Activated CD8-positive, alpha-beta memory T cell treated with anti-CD3 and anti-CD28 coated beads for 48 hours (primary cell): ENCODE measurements at places on chromosomes 3 and 15.

DNA sequence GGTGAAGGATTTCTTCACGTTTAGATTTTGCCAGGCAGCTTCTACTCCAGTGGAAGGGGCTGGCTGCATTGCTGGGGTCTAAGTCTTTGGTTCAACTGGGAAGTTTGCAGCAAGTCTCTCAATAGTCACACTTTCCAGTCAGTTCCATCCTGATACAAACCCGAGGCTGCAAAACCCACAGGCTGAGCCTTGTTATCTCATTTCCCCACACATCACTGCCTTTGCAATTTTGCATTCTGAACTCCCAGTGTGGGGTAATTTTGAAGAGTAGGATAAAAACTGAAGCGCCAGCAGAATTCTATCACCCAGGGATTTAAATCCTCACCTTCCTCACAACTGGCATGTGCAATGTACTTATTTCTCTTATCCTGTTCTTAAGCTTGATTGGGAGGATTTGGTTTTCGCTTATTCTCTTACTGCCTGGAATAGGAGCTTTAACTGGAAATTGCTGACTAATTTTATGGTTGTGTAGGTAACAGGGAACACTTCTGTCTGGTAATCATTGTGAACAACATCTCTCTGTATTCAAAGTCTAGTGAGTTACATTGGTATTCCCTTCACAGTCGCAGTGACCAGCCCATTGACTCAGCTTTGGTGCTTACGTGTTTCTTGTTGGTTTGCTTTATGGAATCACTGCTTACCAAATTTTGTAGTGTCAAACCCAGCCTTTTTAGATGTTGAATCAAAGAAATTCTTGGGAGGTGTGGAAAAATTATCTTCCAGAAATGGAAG lies 142.0 kb upstream of the TOPAZ1 start:
- no peak for DNase-seq

DNA sequence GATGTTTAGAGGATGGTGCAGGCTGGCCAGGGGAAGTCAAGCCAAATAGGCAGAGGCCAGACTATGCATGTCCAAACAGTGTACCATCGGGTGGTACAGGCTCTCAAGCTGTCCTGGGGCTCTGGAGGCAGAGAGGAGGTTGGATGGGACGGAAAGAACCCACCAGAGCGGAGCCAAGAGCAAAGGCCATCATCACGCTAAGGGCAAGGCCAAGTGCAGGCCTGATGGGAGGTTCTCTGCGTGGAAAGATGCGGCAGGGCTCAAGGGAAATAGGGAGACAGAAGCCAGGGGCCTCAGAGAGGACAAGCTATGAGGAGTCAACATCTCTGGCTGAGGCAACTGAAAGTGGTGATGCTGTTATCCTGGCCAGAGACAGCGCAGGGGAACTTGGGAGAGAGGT lies 102.7 kb downstream of the ASB7 start:
- DNase-seq, result no peak

GRCh38 chr3:99467420-99467819 lies 171.0 kb upstream of the COL8A1 start:
- DNase-seq, result no peak

DNA sequence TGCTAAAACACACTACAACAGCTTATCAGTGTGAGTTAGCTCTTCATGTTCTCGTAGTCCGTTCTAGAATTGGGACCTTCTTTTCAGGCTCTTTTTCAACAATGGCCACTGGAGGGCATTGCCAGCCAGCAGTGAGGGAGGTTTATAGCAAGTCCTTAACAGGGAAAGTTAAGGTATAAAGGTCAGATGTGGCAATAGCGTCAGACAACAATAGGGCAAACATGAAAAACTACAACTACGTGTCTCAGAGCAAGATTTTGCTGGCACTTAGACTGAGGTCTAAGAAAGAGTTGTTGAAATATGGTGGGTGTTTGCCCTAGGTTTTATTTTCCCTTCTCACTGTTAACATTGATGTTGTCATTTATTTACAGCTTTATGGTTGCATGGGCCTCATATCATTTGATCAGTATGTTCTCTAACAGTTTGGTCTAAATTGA lies 161.4 kb downstream of the GMNC start:
- DNase-seq, result no peak

- DNase-seq, result no peak
These were observed 166.1 kb downstream of the SSR3 start for GRCh38 chr3:156388497-156389448.

DNA sequence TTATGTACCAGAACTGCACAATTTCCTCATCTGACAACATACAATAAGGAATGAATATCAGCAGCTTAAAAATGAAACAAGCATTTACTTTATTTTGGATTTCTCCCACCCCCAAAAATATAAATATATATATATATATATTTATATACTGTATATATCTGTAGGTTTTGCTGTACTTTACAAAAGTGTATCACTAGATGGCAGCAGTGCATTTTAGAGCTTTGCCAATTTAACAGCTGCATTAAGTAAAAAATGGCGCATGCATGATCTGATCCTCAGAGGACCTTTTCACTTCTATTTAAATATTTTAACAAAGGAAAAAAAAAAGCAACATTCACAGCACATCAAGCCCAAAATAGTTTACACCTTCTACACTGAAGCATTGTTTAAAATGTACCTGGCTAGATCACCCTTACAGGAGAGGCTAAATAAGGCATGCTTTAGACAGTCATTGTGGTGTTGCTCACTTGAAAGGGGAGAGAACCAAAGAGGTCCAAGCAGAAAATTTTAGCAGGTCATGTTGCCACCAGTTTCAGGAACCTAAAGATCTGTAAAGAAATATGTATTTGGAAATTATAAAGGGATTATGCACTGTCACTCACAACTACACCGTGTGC lies 72.6 kb downstream of the NPTN start:
- DNase-seq, result no peak

DNA sequence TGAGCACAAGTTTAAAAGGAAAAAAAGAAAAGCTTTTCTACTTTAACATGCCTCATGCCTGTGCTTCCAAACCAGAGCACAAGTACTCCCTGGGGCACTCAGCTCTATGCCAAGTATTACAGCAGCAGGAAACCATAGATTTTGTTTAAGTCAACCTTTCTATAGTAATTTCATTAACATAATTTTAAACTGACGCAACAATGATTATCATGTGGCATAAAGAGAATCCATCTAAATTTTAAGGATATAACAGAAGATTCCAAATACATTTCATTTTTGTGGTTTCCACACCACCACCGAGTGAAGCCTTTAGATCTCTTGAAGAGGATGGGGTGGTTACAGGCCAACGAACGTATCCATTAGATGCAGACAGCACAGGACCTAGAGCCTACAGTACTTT lies 112.1 kb downstream of the TNIK start:
- no peak for DNase-seq

GRCh38 chr15:25504307-25504706 lies 65.5 kb upstream of the UBE3A start:
- DNase-seq, result no peak

DNA sequence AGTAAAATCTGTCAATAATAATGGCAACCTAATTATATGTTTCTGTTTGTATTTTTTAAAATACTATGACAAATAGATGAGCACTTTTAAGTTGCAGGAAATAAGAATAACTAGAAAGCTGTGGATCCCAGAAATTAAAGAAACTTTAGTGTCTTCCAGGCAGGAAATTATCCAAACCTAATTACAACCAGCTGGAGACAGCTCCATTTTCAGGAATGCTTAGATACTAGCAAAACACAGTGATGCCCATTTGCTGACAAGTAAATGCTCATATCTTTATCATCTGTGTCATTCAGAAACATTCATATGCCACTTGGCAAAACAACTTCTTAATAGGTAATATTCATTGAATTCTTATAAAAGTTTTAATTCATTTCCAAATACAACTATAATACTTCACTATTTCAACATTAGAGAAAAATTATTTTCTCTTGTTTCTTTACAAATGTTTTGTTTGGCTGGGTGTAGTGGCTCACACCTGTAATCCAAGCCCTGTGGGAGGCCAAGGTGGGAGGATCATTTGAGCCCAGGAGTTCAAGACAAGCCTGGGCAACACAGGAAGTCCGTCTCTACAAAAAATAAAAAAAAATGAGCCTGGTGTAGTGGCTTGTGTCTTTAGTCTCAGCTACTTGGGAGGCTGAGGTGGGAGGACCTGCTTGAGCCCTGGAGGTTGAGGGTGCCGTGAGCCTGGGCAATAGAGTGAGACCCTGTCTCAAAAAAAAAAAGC lies 169.1 kb upstream of the TSPAN3 start:
- DNase-seq, result no peak

DNA sequence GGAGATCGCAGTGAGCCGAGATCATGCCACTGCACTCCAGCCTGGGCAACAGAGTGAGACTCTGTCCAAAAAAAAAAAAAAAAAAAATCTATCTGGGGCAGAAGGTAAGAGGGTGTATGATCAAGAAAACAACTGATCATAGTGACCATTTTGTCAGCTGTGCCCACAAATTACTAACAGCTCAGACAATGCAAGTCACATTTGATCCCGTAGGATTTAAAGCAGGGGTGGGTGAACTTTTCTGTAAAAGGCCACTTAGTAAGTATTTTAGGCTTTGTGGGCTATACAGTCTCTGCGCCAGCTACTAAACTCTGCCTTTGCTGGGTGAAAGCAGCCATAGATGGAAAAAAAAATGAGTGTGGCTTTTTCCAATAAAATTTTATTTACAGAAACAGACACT lies 57.6 kb upstream of the ABI3BP start:
- DNase-seq, result no peak

GRCh38 chr15:94375997-94376396 lies 144.6 kb downstream of the MCTP2 start:
- DNase-seq, result no peak

DNA sequence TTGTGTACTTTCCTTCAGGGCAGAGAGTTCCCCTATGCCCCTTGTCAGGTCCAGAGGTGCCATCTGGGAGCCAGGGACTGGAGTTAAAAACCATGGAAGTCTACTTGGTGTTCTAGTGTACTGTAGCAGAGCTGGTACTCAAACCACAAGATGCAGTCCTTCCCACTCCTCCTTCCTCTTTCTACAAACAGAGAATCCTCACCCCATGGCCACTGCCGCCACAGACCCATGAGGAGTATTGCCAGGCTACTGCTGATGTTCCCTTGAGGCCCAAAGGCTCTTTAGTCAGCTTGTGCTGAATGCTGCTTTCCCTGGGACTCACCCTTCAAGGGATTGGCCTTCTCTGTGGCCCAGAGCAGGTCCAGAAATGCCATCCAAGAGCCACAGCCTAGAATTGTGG lies 229.2 kb upstream of the ZPLD1 start:
- no peak for DNase-seq

- DNase-seq, result no peak
These were observed 25.6 kb downstream of the CEP19 start for GRCh38 chr3:196686436-196686835.

- no peak for DNase-seq
These were observed 417.4 kb upstream of the ATP11B start for GRCh38 chr3:182375916-182376315.

GRCh38 chr15:101086394-101087171 lies 165.3 kb downstream of the CHSY1 start:
- no peak for DNase-seq

- no peak for DNase-seq
These were observed 42.7 kb downstream of the ZNF106 start for GRCh38 chr15:42448281-42448680.

DNA sequence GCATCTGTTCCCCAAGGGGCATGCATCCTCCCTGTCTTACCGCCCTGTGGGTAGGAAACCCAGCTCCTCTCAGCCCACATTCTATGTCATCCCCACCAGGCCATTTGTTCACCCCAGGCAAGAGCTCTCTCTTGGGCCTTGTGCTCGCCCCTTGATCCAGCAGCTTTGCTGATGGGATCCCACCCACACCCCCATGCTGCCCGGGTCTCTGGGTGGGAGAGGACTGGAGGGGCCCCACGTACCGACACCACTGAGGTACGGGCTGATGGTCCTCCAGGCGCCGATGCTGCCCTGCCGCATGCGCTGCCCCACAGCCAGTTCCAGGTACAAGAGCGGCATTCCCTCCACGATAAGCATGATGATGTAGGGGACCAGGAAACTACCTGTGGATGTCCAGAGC lies 14.5 kb downstream of the SLC6A20 start:
- no peak for DNase-seq

- DNase-seq, result no peak
These were observed 63.9 kb upstream of the TSEN2 start for GRCh38 chr3:12420393-12420792.

DNA sequence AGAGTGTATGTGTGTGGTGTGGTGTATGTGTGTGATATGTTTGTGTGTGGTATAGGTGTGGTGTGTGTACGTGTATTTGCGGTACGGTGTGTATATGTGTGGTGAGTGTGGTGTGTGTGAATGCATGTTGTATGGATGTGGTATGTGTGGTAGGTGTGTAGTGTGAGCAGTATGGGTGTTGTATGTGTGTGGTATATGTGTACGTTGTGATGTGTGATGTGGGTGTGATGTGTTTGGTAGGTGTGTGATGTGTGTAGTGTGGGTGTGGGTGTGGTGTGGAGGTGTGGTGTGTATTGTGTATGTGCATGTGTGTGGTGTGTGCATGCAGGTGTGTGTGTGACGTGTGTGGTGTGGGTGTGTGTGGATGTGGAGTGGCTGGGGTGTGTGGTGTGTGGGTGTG lies 58.7 kb downstream of the EFCAB12 start:
- DNase-seq, result no peak

GRCh38 chr3:195736866-195737490 lies 16.2 kb downstream of the MUC20 start:
- DNase-seq, result no peak

GRCh38 chr15:48868536-48868935 lies 9.4 kb upstream of the EID1 start:
- DNase-seq, result no peak

DNA sequence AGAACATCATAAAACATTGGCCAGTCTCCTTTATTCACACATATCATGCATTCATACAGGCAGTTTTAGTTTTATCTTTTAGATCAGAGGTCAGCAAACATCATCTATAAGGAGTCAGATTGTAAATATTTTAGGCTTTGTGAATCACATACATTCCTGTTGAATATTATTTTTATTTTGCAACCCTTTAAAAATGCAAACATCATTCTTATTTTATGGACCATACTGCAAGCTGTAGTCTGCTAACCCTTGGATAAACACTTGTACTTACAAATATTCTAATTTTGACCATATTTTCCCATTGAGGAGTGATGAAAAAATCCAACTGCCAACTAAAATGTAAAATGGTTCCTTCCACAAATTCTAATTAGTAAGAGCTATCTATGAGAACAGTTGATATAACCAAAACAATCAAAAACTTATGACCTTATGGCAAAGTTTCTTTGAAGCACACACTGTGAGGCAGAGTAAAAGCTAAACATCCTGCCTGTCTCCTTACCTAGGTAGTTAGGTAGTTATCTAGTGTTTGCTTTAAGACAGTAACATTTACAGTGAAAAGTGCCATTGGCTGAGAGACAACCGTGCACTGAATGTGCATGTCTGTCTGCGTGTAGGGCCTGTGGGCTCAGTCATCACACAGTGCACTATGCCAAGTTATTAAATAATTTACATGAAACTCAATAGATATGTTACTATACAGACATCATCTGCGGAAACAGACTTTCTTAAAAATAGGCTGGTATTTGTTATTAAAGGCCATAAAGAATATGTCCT lies 57.7 kb downstream of the PIK3R4 start:
- no peak for DNase-seq

DNA sequence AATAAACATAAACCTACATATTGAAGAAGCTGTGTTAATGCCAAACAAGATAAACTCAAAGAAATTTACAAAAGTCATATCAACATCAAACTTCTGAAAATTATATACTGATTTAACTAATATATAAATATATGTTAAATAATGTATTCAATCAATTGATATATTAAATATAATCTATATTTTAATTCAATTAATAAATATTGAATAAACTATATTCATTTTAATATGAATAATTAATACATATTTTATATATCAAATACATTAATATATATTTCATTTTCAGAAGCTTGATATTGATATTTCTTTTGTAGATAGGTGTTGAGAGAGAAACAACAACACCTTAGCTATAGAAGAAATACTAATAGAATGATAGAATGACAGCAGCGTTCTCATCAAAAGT lies 768.1 kb downstream of the MECOM start:
- DNase-seq, result no peak
